Lung (tissue), 17 donors: ENCODE measurements at places on chromosomes 5 and 9.
A peak's percentile ranks its signal among the peaks of the same experiment; 100 is the strongest.

GRCh38 chr5:143024228-143024920, 254.2 kb downstream of the ARHGAP26 start:
- DNase-seq: no peak

DNA sequence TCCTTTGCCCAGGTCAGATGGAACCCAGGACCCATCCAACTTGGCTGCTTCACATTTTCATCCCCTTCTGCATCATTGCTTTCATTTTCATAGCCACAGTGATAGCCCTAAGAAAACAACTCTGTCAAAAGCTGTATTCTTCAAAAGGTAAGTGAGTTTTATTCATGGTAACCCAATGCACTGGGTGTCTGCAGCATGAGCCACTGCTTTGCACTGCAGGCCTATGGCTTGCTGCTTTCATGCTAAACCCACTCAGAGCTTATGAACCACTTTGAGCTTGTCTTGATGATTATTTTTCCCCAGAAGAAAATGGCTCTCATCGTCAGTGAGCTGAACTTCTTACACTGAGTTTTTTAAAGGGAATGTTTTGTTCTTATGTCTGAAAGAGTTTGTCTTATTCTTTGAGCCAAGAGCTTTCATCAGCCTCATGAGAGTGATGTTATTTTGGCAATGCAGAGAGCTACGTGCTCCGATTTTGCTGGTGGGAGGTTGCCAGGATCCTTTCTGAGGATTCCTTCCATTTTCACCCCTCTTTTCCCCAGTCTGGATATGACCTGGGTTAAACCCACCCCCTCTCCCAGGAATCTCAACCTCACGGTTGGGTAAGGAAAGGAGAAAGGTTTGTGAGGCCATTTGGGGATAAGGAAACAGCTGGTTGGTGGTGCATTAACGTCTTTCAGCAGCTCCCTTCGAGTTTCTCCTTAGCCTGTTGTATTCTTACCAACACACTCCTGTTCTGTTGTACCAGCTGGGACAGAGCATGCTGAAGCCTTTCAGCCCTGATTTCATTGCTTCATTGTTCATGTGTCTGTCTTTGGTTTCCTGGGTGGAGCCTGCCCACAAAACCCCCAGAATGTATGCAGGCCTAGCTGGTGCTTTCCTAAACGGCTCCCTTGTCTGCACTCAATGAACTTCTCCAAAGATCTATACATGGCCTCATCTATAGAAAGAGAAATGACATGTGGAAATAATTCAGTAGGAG, 47.6 kb downstream of the PDCD1LG2 start:
- peak; percentile 5 for DNase-seq

DNA sequence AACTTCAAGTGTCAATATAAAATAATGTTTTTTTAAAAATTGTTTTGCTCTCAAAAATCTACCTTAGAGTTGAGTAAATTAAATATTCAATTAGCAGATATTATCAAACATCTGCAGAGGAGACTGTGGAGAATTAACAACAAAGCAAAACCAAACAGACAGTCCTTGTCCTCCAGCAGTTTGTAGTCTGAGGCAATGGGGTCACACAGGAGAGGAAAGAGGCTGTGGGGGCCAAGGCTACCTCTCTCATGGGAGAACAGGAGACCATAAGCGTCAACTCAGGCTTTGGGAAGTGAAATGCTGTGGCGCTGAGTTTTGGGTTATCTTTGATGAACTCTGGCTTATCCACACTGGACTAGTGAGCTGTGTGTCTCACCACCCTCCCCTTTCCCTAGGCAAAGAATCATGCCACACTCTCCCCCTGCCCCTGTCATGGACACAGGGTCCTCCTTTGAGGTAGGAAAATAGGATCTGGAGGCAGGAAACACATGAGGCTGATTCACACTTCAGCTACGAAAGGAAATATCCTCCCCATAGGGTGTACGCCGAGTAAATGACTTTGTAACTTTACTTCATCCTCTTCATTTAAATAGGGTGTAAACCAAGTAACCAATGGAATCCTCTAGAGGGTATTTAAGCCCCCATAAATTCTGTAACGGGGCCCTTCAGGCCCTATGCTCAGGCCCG, 152.7 kb downstream of the FSTL4 start:
- no peak for DNase-seq

- DNase-seq: peak; percentile 32
These were observed 5.0 kb downstream of the NSMF start for GRCh38 chr9:137454145-137454596.

DNA sequence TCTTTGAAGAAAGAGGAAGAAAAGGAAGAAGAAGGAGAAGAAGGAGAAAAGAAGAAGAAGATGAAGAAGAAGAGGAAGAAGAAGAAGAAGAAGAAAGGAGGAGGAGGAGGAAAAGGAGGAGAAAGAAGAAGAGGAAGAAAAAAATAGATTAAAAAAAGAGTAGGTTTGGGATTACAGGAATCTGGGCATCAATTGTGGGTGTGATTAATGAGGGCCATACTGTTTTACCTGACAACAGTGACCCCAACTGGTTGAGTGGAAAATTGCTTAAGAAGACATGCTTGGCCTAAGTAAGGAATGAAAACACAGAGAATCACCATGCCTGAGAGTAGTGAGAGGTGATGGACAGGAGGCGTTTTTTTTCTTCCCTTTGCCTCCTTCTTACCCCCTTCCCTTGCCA, 114.6 kb downstream of the FAM170A start:
- DNase-seq: peak; percentile 4

GRCh38 chr5:138702166-138703077, 50.8 kb upstream of the CTNNA1 start:
- no peak for DNase-seq

GRCh38 chr5:163407034-163407655, 30.2 kb upstream of the CCNG1 start:
- DNase-seq: no peak

DNA sequence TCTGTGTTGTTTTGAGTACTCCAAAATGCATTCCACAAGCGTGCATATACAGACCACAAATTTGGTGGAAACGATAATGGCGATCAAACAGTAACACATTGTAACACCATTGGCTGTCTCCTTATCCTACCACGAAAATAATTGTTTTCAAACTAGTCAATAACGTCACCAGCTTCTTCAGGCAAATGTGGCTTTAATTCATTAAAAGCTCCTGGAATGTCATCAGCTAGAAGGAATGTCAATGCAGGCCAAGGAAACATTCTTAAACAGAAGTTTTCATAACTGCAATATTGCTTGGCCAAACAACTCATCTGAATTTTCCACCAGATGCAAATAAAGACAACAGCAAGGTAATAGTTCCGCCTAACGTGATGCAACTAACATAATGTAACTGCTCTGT, 71.6 kb upstream of the XPA start:
- DNase-seq: no peak

DNA sequence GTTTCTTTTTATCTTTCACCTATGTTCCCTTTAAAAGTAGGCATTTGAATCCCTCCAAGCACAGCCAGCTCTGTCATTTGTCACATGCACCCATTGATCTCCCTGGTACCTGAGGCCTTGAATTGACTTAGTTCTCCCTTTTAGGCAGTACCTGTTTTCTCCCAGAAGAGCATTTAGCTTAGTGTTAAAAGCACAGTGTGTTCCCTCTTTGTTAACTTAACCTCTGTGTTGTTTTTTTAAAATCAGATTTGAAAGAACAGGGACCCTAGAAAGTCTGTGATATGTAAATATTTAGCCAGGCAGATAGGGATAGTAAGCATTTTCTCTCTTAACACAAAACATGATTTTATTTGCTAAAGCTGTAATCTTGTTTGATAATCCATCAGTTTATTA, 113.8 kb upstream of the SPATA31D4 start:
- no peak for DNase-seq
